ENCODE measurements at places on chromosomes 12 and 14.

DNA sequence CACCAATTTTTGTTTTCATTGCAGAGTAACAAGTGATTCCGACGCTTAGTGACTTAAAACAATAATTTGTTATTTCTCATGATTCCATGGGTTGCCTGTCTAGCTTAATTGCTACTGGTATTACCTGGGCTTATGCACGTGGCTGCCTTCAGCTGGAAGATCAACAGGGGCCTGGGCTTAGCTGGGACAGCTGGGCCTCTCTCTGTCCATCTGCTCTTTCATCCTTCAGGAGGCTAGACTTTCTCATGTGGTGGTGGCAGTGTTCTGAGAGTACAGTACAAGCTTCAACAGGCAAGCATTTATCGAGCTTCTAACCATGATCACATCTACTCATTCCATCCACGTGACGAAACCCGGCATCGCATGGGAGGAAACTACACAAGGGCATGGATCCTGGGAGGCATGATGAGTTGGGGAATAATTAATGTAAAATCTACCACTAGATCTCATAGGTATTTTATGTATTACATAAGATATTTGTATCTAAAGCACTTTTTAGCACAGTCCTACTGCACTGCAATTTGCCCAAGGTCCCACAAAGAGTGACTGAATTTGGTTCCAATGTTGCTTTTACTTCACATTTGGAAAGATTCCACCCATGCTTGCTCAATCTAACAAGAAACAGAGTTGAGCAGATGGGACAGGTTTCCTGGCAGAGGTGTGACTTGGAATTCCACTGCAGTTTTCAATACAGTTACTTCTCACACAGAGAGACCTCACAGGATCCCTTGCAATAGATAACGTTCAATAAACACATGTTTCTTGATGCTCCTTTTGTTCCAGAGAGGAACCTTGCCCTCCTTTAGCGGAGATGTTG is 153.1 kb upstream of the FRMD6 start:
- no peak for DNase-seq

- DNase-seq = peak; percentile 81
These were observed 128.7 kb downstream of the TMX1 start for GRCh38 chr14:51368721-51369163.

DNA sequence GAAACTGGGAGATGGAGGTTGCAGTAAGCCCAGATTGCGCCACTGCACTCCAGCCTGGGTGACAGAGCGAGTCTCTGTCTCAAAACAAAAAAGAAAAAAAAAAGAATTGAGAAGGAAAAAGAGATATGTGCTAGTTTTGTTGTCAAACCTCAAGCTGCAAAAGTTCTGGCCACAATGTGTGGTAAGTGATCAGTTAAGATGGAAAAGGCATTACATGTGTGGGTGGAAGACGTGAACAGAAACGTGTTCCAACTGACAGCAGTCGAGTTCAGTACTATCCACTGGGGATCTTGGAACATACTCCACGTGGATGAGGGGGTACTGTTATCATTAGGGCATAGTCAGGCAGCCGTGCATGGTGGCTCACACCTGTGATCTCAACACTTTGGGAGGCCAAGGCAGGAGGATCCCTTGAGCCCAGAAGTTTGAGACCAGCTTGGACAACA is 17.3 kb downstream of the GPR68 start:
- DNase-seq = no peak

DNA sequence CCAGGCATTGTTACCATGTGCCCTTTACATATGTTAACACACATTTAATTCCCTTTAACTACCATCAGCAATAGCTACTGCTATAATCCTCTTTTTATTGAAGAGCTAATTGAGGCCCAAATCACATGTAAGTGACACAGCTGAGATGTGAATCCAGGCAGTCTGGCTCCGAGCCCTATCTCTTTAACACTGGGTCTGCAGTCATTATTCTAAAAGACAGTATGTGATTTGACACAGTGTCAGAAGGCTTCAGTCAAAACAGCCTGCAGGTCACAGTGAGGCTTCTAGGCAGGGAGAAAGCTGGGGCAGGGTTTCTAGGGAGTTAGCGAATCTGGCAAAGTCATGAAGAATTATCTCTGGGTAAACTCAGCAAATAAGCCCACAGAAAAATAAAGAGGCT is 148.2 kb downstream of the KIF21A start:
- DNase-seq = no peak

- no peak for DNase-seq
These were observed 294.5 kb downstream of the KSR2 start for GRCh38 chr12:117674313-117674712.

DNA sequence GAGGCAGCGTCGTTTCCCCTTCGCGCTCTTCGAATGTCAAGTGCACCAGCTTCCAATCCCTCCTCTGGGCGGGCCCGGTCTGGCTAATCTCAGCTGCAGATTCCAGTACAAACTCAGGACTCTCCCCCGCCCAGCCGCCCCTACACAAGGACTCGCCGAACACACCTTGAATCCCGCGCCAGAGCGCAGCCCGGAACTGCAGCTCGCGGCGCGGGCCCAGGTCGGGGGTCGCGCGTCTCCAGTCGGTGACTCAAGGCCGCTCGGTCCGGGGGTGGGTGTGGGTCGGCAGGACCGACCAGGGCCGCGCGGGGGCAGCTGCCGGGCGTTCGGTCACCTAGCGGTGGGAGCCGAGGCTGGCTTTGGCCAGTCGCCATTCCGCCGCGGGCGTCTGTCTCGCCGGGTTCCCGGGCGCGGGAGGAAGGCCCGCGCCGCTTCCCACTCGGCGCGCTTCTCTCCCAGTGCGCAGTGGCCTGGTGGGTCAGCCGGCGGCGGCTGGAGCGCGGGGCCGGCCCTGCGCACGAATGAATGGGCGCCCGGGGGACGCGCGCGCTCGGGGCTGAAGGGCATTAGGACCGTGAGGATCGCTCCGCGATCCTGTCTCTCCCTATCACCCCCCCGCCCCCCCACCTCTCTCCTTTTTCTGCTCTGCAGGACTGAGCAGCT is at the start of gene GALNT16:
TSS of gene GALNT16 (plus strand) at position 632 of the 663 bp plus-strand sequence. CDS start 133 bp downstream, outside the sequence.
- DNase-seq = no peak

GRCh38 chr14:97273540-97273939 is 476.4 kb downstream of the VRK1 start:
- no peak for DNase-seq

GRCh38 chr12:78385541-78385940 is 479.0 kb upstream of the SYT1 start:
- DNase-seq = no peak
